Right ventricle myocardium inferior (tissue), 1 donor: ENCODE measurements at places on chromosomes 6 and 20.

DNA sequence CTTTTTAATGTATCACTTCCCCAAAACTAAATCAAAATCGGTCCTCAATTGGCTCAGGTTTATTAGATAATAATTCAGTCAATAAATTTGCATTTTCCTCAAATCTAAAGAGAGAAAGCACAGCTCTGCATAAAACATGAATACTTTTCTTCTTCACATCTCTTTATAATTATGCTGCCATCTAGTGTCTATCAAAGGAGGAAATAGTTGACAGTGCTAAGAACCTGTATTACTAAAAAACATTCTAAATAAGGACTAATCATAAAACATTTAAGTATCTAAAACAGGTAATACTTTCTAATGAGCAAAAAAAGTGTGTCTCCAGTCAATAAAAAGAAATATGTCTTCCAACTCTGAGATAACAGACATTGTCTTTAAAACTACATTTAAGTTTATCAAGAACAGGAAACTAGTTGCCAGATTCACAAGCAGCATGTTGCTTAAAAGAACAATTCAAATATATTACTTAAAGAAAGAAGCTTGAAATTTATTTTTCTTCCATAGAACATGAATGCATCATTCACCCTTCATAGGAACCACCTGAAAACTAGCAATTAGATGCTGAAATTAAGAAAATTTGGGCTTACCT lies 56.5 kb upstream of the DST start:
- DNase-seq: no peak

DNA sequence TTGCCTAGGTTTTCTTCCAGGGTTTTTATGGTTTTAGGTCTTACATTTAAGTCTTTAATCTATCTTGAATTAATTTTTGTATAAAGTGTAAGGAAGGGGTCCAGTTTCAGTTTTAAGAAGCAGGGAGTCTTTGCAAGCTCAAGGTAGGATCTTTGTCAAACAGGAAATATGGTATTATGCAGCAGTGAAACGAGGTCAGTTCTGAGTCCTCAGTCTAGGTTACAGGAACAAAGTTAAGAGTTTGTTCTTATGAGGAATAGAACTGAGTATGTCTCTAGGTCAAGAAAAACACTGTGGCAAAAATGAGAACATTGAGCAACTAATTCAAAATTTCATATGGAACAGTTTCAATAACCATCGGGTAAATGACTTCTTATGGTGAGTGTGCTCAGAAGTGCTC lies 63.6 kb downstream of the GCLC start:
- no peak for DNase-seq

- DNase-seq: no peak
Measured at GRCh38 chr6:149015535-149016525, 269.0 kb downstream of the UST start.

- DNase-seq: no peak
Measured at GRCh38 chr6:139736325-139736906, 362.0 kb upstream of the CITED2 start.
